ENCODE measurements at places on chromosomes 7 and 10.

GRCh38 chr7:155694851-155695250, 50.4 kb downstream of the RBM33 start:
- no peak for DNase-seq

- DNase-seq: no peak
Observed at GRCh38 chr7:44441079-44441478, 49.4 kb downstream of the NUDCD3 start.

- no peak for DNase-seq
Observed at GRCh38 chr10:86461963-86462804, 59.4 kb downstream of the WAPL start.

- DNase-seq: no peak
Observed at GRCh38 chr7:113119429-113119828, 1.1 kb upstream of the SMIM30 start.
